Mucosa of gallbladder (tissue), 1 donor: ENCODE measurements at places on chromosomes 12 and 14.

DNA sequence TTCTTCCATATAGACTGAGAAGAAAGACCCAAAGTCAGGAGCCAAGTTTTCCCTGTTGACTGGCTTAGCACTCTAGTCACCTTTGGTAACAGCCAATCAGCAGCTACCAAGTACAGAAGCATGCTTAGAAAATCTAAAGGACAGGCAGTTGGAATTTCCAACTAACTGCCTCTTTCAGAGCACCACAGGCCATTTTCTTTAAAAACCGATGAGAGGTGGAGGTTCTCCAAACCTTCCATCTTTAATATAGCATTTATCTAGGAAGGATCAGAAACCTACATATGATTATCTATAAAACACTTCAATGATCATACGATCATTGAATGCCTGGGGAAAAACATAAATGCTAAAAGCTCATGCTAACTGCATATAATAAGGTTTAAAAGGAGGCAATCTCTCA is at the start of gene CATSPERB:
Gene CATSPERB, minus strand, starts transcription at position 101 of the 400 bp plus-strand sequence. CDS start 2,607 bp downstream, outside the sequence.
- no peak for DNase-seq

DNA sequence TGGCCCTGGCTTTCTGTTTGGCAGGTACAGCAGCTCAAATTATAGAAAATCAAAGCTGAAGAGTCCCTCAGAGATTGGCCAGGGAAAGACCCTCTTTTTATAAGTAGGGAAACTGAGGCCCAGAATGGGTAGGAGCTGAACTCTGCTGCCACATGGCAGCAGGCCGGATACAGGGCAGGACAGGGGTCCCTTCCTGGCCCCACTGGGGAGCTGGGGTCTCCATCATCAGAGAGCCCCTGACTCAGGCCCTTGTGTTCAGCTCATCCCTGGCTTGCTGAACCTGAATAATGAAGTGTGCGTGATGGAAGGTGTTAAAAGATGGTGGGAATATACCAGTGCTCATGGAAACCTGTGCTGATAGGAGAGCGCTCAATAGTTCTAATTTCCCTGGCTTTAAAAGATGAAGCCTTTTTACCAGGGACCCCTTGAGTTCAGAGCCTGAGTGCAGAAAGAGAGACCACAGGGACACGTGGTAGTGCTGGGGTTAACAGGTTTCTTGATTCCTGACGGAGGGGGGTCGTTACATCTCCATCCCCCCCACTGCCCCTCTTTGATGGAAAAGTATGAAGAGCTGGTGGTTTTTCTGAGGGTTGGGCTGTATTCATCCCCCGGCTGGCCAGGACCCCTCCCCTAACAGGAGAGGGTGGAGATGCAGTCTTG is 4.4 kb downstream of the DLK1 start:
- no peak for DNase-seq

GRCh38 chr12:47360771-47361388 is 281.1 kb upstream of the AMIGO2 start:
- no peak for DNase-seq

DNA sequence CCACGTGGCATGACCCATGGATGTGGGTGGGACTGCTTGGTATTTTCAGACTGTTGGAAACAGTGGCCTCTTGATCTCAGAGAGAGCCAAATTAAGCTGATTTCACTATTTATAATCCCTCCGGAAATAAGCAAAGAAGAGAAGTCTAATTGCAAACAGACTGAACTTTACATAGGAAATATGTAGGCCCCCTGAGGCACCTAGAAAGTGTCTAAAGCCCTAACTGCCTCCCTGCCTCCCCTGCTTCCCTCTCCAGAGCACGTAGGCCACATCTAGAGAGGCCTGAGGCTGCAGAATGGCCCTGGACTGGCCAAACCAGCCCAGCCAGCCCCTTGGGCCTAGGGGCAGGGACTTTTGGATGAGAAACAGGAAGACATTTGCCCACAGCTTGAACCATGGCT is 123.8 kb downstream of the ZFP36L1 start:
- no peak for DNase-seq

DNA sequence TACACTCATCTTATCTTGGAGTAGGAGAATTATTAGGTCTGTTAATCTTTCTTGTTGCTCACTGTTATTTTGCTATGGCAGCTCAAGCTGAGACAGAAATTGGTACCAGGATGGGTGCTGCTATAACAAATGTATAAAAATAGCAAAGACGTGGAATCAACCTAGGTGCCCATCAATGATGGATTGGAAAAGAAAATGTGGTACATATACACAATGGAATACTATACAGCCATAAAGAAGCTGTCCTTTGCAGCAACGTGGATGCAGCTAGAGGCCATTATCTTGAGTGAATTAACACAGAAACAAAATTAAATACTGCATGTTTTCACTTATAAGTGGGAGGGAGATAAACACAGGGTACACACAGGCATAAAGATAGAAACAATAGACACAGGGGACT is 14.8 kb upstream of the LTA4H start:
- no peak for DNase-seq

DNA sequence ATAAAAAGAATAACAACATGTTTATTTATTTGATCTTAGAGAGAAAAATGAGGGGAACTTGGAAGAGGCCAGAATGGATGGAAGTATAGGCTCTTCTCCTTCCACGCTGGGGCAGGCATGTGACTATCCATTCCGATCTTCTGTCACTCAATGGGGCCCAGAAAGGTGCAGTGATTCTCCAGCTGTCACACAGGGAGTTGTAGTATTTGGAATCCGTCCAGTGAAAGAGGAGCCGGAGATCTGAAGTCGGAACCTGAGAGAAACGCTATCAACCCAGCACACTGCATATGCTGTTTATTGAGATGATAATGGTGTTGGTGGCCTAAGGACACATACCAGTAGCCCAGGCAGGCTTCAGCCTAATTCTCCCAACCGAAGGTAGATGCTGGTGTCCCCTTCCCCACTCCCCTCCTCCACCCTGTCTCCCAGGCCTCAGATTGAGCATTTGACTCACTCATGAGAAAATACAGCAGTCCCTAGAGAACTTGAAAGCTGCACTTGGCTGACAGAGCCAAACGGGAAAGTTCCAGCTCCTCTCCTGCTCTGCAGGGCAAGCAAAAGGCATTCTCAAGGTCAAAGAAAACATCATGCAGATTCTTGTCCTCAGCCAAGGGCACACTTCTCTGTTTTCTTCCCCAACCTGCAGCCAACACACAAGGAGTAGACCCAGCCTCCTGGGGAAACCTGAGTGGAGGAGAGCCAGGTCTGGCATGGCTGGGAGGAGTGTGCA is 100.4 kb downstream of the IRF2BPL start:
- DNase-seq = no peak

- DNase-seq = no peak
Observed at GRCh38 chr12:85296362-85296761, 16.3 kb downstream of the ALX1 start.

DNA sequence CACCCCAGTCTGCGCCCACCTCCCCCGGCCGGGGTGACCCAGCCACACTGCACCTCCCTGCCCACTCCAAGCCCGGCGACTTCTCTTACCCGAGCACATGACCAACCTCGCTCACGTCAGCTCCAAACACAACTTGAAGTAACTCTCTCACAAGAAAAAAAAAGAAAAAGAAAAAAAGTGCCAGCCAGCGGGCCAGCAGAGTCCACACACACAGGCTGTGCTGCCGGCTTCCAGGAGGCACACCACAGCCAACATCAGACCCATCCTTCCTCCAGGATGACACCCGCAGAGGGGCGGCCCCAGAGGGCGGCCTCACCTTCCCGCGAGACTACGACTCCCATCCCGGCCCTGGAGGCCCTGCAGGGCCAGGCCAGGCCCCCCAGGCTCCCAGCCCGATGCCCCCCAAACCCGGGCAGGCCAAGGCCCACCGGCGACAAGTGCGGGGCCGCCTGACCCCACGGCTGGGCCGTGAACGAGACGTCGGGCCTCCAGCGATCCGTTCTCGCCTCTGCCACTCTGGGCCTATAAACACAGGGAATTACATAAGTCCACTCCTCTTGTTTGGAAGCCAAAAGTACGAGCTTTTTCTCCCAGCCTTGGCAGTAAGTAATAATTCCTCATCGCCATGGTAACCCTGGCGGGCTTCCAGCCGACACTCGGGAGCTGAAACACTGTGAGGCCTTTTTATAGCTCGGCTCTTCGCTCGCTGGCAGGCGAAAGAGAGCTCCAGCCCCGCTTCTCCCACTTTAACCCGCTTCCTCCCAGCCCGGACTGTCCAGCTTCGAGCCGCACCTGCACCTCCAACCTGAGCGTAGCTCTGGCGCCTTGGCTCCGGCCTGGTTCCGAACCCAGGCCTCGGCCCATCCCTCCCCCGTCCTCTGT is 49.1 kb downstream of the NCOR2 start:
- peak; percentile 99 for DNase-seq

- DNase-seq = no peak
Observed at GRCh38 chr12:12505544-12506495, 56.8 kb downstream of the DUSP16 start.

DNA sequence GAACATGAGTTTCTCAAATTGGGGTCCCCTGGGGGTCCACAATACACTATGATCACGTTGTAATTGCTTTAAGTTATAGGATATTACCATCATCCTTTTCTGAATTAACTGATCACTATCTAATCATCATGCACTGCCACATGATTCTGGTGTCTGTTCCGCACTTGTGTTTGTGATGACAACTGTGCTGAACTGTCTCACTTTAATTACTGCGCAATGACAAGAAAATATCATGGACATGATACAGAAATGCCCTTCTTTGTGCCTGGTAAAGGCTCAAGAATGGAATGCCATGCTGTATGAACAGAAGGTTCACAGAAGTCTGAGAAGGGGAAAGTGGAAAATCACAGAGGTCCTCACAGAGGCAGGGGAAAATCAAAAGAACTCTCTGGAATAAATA is 65.8 kb upstream of the NOS1 start:
- no peak for DNase-seq

DNA sequence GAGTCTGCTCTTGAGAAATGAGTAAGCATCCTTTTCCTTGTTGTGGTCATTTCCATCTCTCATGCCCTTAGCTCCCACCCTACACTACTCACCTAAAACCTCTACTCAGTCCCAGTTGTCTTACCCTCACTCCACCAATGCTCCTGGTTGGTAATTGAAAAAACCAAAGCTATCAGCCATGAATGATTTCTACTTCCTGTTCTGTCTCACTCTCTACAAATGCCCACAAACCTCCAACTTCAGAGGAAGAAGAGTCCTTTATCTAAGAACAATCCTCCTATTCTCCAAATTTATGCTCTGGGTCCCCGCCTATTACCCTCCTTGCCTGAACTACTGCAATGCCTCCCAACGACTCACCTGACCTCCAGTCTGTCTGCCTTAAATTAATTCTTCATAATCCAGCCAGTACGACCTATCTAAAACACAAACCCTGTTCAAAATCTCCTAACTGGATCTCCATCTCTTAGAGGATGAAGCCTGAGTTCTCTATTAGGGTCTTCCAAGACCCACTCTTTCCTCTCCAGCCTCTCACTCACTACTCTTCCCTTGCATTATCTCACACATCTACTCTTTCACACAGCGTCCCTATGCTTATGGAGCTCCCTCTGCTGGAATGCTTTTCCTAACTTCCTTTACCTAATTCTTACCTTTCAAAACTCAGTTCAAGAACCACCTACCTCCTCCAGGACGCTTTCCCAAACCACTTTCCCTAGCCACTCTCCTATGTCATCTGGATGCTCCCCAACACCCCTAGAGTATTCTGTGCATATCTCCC is 2.2 kb downstream of the DHRS1 start:
- DNase-seq = no peak

- DNase-seq = no peak
Observed at GRCh38 chr12:124168016-124168786, 126.7 kb upstream of the RFLNA start.

DNA sequence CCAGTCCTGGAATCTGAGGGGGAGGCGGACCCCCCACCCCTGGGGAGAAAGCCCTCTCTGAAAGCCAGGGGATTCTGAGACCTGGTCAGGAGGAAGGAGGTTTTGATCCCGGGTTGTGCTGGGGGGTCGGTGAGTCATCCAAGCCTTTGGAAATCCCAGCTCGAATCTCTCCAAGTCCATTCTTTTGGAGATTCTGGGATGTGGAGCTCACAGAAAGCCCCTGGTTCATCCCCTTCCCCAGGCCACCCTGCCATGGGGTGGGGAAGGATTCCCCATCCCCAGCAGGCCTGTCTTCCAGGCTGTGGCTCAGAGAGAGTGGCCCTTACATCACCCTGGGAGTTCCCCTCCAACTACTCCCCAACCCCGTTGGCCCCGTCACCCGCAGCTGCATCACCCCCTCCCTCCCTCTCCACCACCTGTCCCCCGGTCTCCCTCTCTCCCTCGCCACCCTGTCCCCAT is 14.3 kb downstream of the EXOC3L4 start:
- DNase-seq = no peak

DNA sequence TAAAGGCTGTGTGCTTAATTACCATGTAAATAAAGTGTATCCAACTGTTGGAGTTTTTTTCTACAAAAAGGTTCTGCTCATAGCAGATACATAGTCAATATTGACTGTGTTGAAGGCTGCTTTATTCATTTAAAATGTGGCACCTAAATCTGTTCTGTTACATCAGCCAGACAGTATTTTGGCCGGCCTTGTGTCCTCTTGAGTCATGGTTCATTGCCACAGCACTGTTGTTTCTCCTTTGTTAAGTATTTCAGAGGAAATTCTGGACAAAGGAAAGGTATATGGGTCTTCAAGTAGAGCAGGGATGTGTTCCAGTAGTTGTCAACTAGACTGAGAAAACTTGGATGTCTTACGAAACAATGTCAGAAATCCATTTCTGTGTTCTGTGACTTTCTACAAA is 95.5 kb downstream of the SLC38A6 start:
- no peak for DNase-seq

GRCh38 chr14:32183151-32184058 is 18.4 kb upstream of the RNU6-7 start:
- no peak for DNase-seq

GRCh38 chr12:51242876-51243275 is 4.2 kb downstream of the DAZAP2 start:
- DNase-seq = no peak

GRCh38 chr12:114680604-114681069 is 3.3 kb downstream of the TBX3 start:
- no peak for DNase-seq

DNA sequence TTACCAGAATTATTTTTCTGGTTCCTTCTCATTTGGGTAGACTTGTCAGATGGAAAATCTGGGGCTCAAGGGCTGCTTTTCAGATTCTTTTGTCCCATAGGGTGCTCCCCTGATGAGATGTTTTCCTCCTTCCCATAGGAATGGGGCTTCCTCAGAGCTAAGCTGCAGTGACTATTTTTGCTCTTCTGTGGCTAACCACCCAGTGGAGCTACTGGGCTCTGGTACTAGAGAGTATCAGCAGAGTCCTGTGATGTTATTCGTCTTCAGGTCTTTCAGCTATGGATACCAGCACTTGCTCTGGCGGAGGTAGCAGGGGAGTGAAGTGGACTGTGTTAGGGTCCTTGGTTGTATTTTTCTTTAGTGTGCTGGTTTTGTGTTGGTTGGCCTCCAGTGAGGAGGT is 716.1 kb upstream of the LMO3 start:
- no peak for DNase-seq

DNA sequence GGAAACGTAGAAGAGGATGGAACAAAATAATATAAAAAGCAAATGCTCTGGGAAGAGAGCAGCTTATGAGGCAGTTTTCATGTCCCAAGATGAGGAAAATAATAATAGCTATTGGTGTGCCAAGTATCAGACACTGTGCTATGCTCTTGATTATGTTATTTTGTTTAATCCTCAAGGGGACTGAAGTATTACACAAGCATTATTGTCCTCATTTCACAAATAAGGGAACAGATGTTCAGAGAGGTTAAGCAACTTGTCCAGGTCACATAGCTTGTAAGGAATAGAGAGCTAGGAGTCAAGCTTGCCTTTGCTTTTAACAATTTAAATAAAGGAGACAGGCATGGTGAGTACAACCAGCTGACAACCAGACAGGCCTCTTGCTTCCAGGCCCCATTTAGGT is 26.9 kb upstream of the LTBP2 start:
- DNase-seq = no peak
